H9 (cell line): ENCODE measurements at places on chromosomes 11 and 22. TPM values are rescaled to one million over a fixed set of nuclear protein-coding genes. Genes with fewer than 3 reads are reported as not detected.

GRCh38 chr11:67452141-67452952 lies at the start of gene GPR152:
Gene GPR152 (minus strand): TSS chr11:67452729. CDS start chr11:67452724, 5 bp downstream.
- H3K4me3 ChIP-seq = no peak within 1 kb of the TSS
- no peaks in the 10 kb centered on the region for H3K36me3 ChIP-seq
- DNase-seq = no peak

GRCh38 chr11:45089251-45089650 lies 57.2 kb upstream of the PRDM11 start:
- H3K4me3 ChIP-seq = no peak overlapping the region; the same call in 2 of the 3 replicates
- no peak for DNase-seq
- no peaks in the 10 kb centered on the region for H3K36me3 ChIP-seq
- no peak overlapping the region for H3K27ac ChIP-seq
- no peaks in the 10 kb centered on the region for H3K27me3 ChIP-seq

GRCh38 chr22:27677905-27678458 lies 123.6 kb downstream of the MN1 start:
- no peak for DNase-seq
- no peaks in the 10 kb centered on the region for H3K27me3 ChIP-seq
- no peak overlapping the region for H3K4me3 ChIP-seq
- no peak overlapping the region for H3K27ac ChIP-seq
- H3K36me3 ChIP-seq = no peaks in the 10 kb centered on the region
- H3K4me1 ChIP-seq = peaks cover 5% of the 10 kb centered on the region; the same call in 1 of the 2 replicates

GRCh38 chr11:22677153-22677903 lies 10.9 kb downstream of the GAS2 start:
- no peaks in the 10 kb centered on the region for H3K27me3 ChIP-seq
- H3K4me3 ChIP-seq = no peak overlapping the region
- H3K27ac ChIP-seq = no peak overlapping the region
- DNase-seq = no peak
- no peaks in the 10 kb centered on the region for H3K4me1 ChIP-seq
- H3K36me3 ChIP-seq = no peaks in the 10 kb centered on the region

- peak overlapping the region; percentile 92 for H3K4me3 ChIP-seq
- peaks cover 41% of the 10 kb centered on the region; the same call in 2 of the 3 replicates for H3K36me3 ChIP-seq
- no peak overlapping the region for H3K27ac ChIP-seq
- H3K4me1 ChIP-seq = peaks cover 8% of the 10 kb centered on the region
- DNase-seq = no peak
These were observed 321 bp downstream of the RHBDD3 start for GRCh38 chr22:29267462-29267857.

- H3K36me3 ChIP-seq = no peaks in the 10 kb centered on the region
- no peak overlapping the region for H3K4me3 ChIP-seq
- no peaks in the 10 kb centered on the region for H3K4me1 ChIP-seq
- DNase-seq = no peak
- H3K27me3 ChIP-seq = no peaks in the 10 kb centered on the region
These were observed 129.9 kb downstream of the PGR start for GRCh38 chr11:100999756-101000155.

The ART1 gene
- not detected in 2 replicates for total RNA-seq

The OR51B2 gene
- not detected in 2 replicates for total RNA-seq

The TYR gene
- not detected in 2 replicates for total RNA-seq
